ENCODE measurements at places on chromosomes 5 and 9.

DNA sequence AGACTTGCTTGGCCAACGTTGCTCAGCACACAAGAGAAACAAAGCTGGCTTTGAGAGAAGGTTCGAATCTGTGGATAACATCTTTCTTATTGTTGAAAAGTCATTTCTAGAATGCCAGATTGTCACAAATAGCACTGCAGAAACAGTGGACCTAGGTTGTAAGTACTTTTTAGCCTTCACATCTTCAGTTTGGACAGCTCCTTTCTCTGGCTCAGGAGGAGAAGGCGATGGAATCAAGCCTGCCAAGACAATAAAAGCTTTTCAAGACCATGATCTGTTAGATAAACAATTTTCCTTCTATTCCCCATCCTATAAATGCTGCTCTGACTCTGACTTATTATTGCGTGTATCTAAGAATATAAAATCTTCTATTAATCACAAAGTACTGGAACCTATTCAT, 615.2 kb upstream of the SEMA6A start:
- no peak for DNase-seq

- DNase-seq, result no peak
These were observed 13.0 kb upstream of the CXXC5 start for GRCh38 chr5:139635191-139635590.

DNA sequence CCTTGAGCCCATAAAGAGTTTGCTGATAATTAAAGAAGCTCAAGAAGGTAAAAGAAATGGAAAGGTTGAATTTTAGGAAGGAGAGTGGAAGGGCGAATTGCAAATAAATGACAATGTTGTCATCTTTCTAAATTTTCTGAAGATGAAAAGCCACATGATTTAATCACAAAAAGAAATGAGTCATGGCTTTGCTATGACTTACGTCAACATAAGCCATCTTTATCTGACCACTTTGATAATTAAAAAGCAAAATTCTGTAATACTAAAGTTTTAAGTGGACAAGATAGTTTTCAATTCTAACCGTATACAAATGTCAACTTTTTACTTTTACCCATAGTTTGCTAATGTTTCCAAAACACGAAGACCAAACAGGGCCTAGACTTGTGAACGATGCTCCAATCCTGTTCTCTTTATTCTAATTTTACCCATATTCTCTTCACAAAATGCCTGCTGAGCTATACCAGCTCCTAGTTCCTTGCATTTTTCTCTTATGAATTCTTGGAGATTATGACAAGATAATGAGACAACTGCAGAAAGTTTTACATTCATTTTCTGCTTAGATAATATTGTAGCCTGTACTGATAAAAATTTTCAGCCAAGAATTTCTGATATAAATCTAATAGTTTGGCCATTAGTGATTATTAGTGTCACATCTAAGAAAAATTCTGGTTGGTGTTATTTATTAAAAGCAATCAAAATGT, 21.8 kb upstream of the PRUNE2 start:
- no peak for DNase-seq

DNA sequence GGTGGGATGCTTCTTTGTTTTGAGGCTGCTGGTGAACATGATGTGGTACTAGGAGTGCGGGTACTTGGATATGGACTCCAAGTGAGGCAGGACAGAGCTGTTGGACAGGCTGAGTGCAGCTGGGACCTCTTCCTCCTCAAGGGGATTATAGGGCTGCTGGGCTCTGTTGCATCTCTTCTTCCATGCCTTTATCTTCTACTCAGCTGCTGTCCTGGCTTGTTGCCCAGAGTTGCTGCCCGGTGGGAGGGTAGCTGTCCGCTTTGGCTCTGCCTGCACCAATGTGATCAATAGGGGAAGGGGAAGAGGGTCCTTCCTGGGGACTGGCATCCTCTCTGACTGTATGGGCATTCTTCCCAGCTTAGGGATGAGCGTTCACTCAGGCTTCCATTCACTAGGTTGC, 1217.9 kb upstream of the ACO1 start:
- no peak for DNase-seq

DNA sequence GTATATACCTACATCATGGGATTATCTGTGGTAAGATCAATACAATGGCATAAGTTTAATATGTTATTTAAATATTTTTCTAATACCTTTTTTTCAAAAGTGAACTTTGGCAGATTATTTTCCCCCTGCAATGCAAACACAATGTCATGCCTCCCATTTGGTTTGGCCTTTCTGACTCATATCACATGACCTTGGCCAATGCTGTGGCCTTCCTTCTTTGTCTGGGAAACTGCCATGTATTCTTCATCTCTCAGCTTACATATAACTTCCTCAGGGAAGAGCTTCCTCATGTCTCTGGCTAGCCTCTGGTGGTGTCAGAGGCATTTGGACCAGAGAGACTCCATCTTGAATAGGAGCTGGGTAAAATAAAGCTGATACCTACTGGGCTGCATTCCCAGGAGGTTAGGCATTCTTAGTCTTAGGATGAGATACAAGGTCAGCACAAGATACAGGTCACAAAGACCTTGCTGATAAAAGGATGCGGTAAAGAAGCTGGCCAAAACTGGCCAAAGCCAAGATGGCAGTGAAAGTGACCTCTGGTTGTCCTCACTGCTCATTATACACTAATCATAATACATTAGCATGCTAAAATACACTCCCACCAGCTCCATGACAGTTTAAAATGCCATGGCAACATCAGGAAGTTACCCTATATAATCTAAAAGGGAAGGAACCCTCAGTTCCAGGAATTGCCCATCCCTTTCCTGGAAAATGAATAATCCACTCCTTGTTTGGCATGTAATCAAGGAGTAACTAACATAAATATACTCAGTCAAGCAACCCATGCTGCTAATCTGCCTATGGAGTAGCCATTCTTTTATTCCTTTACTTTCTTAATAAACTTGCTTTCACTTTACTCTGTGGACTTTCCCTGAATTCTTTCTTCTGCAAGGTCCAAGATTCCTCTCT, 76.0 kb downstream of the C9orf153 start:
- DNase-seq, result no peak

GRCh38 chr9:136990242-136990911, 1.8 kb upstream of the PAXX start:
- no peak for DNase-seq

- DNase-seq, result no peak
These were observed 39.5 kb downstream of the PRRC2B start for GRCh38 chr9:131433302-131433854.

DNA sequence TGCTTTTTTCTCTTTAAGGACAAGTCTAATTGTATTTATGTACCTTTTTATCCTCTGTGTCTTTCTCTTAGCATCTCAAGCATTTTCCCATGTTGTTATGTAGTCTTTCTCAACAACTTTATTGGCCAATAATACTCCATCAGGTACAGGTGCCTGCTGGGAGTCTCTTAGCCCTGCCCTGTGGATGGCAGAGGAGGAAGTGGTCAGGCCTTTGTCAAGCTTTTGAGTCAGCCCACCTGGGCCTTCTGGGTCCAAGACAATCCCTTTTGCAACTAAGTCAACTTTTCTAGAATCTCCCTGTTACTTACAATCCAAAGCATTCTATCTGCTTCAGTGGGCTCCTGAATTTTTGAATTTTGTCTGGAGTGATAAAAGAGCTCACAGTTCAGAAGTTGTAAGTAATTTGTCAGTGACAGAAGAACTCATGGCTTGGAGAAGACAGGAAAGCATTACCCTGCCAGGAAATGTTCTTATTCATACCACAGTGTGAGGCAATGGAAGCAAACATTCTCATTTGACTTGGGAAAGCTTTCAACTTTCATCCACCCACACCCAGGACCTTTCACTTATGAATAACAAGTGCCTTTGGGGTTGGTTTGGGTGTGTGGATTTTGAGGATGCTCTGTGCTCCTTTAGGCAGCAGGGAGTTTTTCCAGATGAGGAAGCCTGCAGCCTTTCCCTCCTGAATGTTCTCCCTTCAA, 200.0 kb upstream of the S1PR3 start:
- DNase-seq, result no peak

- DNase-seq, result no peak
These were observed 12.0 kb downstream of the FOXI1 start for GRCh38 chr5:170117736-170118135.

- DNase-seq, result no peak
These were observed 39.2 kb upstream of the ELOVL7 start for GRCh38 chr5:60883229-60883628.

DNA sequence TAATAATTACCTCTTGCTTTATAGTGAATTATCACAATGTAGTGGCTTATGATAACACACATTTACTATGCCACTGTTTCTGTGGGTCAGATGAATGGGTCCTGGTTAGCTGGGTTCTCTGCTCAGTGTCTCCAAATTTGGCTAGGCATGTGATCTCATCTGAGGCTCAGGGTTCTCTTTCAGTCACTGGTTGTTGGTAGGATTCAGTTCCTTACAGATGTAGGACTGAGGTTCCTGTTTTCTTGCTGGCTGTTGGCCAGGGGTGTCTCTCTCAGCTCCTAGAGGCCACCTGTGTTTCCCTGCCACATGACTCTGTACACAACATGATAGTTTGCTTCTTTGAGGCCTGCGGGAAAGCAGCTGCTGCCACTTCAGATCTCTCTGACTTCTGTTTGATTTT, 7.1 kb downstream of the NFX1 start:
- DNase-seq, result peak; percentile 39

DNA sequence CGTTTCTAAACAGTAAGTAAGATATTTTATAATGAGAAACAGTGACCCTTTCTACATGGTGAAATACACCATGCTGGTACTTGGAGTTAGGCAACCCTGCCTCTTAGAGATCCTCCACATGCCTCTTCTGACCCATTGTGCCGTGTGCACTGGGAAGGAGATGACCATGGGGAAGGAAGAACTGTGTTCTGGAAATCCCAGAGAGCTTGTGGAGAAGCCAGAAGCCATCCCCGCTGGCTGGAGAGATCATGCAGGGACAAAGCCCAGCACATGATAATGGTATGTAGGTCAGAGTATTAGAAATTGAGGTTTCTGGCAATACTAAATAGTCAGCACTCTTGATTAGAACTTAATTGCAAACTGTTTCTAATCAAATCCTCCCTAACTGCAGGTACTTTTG, 307.3 kb downstream of the FBXL7 start:
- no peak for DNase-seq

DNA sequence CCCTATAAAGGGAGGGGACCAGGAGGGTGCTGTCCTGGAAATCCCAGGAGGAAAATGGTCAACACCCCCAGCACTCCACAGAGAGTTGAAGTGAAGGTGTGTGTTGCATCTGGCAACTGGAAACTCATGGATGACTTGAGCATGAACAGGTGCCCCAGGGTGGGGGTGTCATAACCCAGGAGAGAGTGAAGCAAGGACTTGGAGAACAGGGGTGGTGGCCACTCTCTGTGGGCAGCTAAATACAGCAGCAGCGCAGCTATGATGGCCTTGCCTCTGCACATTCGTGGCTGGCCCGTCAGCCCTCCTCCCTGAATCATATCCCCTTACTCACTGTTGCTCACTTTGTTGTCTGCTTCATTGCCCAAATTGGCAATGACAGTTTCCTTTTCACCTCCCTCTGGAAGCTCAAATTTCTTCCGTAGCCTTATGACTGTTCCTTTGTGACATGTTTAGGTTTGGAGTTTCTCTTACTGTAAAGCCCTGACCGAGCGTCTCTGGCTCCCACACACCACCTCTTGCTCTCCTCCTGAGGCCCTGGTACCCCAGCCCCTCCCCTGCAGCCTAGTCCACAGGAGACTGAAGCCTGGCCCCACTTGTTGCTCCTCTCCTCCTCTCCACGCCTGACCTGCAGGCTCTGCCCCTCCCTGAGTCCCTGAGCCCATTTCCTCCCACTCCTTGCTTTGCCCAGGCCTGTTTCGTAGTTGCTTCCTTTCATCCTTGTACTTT, 185.8 kb downstream of the CD180 start:
- DNase-seq, result no peak

DNA sequence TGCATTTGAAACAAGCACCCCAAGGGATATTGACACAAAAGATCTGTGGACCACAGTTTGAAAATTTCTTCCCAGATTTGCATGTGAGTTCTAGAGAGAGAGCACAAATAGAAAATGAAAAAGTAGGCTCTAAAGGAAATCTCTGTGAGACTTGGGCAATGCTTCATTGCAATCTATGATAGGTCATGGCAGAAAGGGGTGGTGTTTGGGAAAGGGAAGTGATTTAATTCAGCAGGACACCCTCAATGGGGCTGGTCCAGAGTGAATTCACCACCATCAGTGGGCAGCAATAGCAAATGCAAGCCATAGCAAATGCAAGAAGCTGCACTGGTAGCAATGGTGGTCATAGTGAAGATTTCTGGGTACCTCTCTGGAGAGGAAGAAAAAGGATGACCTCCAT, 58.1 kb downstream of the ANKRD55 start:
- no peak for DNase-seq

GRCh38 chr5:122480146-122480545, 168.1 kb downstream of the SNCAIP start:
- no peak for DNase-seq

- no peak for DNase-seq
These were observed 142.2 kb upstream of the RANBP3L start for GRCh38 chr5:36443941-36444340.

GRCh38 chr5:100595152-100595811, 60.1 kb downstream of the FAM174A start:
- no peak for DNase-seq

- peak; percentile 15 for DNase-seq
These were observed 15.1 kb downstream of the PDLIM4 start for GRCh38 chr5:132272311-132273210.

- no peak for DNase-seq
These were observed 275.3 kb downstream of the HTR1A start for GRCh38 chr5:63686938-63687337.

GRCh38 chr5:140109018-140109758, 4.7 kb upstream of the PURA start:
- DNase-seq, result no peak

- no peak for DNase-seq
These were observed 51.5 kb downstream of the C9orf152 start for GRCh38 chr9:110156416-110156815.

- no peak for DNase-seq
These were observed 28.2 kb downstream of the PSD2 start for GRCh38 chr5:139823757-139824355.

DNA sequence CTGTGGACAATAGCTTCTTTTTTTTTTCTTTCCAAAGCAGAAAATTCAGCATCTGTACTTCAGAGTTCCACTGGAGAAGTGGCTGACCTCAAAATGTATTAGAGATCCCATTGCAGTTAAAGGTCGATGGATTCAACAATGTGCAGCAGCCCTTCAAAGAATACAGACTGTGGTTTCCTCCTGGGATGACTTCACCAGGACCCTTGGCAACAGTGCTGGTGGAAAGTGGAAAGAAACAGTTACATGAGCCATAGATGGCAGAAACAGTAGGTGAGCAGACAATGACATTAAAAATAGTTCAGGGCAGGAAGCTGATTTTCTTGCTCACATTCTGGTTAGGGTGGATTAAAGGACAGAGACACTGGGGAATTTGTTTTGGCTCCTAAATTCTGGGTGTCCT, 62.4 kb downstream of the SLC28A3 start:
- no peak for DNase-seq

DNA sequence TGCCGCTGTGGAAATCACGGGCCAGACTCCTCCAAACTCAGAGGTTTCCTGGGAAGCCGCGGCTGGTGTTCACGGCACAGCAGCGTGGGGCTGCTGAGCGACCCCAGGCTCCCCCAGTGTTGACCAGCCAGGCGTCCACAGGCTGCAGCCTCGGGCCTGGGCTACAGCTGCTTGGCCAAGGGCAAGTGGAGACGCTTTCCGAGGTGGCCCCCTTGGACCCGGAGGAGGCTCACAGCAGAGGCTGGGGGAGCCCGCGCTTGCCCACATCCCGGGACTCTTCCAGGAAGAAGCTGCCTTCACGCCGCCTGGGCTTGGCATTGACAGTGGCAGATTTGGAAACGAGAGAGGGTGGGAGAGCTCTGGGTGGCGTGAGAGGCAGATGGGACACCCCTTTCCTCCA, 53.1 kb upstream of the FCN2 start:
- DNase-seq, result no peak

GRCh38 chr9:36590231-36590630, 17.5 kb downstream of the MELK start:
- DNase-seq, result no peak

- no peak for DNase-seq
These were observed 212.1 kb downstream of the IZUMO3 start for GRCh38 chr9:24333629-24334028.
